ENCODE measurements at places on chromosomes 6 and 20.

DNA sequence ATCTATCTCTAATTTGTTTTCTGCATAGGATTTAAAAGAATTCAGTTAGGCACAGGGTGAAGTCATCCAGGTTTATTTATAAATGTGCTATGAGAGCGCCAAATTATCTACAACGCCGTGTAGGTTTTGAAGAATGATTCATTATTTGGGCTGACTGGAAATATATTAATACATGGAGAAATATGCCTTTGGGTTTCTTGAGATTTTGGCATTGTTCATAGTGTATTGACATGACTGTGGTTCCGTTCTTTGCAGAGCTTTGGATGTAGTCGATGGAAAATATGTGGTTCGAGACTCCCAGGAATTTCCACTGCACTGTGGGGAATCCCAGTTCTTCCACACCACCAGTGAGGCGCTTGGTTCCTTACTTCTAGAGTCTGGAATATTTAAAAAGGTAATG is 90.9 kb downstream of the CRYBG1 start:
- no peak for DNase-seq

- no peak for DNase-seq
Observed at GRCh38 chr6:90003069-90003795, 109.0 kb downstream of the GJA10 start.

- no peak for DNase-seq
Observed at GRCh38 chr6:20474874-20475542, 59.2 kb upstream of the CDKAL1 start.

GRCh38 chr6:558089-558488 is 98.8 kb downstream of the HUS1B start:
- DNase-seq, result no peak

Measured in HTR-8/SVneo (cell line).